Hematopoietic multipotent progenitor cell treated with erythropoietin and hydrocortisone succinate and interleukin-3 and kit ligand, for 4 days (in vitro differentiated cells): ENCODE measurements at places on chromosomes 7 and 10.

- no peak for DNase-seq
Observed at GRCh38 chr7:50492770-50493519, 42.8 kb upstream of the FIGNL1 start.

DNA sequence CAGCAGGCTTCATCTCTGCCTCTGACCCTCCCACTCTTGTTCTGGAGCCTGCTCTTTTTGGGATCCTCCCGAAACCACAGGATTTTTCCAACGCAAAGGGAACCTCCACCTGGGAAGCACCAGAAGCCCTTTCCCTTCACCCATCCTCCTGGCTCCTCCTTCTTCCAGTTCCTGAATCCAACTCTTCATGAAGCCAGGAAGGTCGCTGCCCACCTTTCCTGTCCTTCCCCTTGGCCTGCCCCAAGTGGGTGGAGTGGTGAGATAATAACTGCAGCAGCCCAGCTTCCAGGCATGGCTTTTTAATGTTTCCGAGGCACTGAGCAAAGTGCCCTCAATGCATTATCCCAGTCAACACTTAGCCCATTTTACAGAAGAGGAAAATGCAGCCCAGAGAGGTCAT is 70.8 kb upstream of the EEPD1 start:
- no peak for DNase-seq

- DNase-seq, result peak; percentile 36
Observed at GRCh38 chr7:104982308-104983075, 31.5 kb upstream of the KMT2E start.

DNA sequence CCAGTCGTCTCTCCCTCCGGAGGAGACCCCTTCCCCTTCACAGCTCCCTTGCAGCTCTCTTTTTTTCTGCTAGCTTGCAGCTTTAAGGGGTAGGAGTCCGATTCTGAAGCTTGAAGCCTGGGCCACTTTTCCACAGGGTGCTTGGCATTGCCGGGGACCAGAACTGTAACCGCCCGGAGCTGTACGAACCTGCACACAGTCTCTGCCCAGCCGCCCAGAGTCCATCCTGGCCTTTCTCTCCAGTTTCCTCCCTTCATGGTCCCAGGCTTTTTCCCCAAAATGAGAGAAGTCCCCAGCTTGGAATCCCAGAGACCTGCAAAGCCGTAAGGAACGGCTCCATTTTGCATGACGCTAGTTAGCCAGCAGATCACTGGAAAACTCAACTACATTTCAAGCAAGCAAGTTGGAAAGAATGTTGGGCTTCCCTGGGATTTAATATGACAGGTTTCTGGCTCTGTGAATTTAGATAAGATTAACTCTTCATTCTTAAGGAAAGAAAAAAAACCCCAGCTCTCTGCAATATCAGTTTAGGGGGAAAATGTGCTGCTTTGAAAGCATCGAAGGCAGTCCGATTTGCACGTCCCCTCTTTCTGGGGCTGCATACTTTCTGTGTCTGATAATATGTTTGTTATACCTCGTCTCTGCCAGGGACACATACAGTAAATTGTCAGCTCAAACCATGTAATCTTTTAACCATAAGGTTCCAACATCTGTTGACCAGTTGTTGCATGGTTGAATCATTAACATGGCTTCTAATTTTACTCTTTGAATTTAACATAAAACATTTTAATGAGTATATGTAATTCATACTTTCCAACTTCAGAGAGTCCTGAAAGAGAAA is 190.0 kb upstream of the LYZL2 start:
- DNase-seq, result peak; percentile 42
